Dermis microvascular lymphatic vessel endothelial cell (primary cell): ENCODE measurements at places on chromosomes 3 and 15. TPM values are rescaled to one million over a fixed set of nuclear protein-coding genes. Genes with fewer than 3 reads are reported as not detected.
A peak's percentile ranks its signal among the peaks of the same experiment; 100 is the strongest.

DNA sequence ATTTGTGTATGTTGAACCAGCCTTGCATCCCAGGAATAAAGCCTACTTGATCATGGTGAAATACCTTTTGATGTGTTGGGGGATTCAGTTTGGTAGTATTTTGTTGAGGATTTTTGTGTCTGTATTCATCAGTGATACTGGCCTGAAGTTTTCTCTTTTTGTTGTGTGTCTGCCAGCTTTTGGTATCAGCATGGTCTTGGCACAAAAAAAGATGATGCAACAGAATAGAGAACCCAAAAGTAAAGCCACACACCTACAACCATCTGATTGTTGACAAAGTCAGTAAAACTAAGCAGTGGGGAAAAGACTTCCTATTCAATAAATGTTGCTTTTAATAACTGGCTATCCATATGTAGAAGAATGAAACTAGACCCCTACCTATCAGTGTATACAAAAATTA is 77.6 kb downstream of the TCF12 start:
- no peak for DNase-seq

GRCh38 chr15:65653801-65654521 is 32.2 kb downstream of the SLC24A1 start:
- DNase-seq = peak; percentile 59

GRCh38 chr15:61309031-61309511 is 80.0 kb upstream of the RORA start:
- no peak for DNase-seq

- DNase-seq = no peak
Observed at GRCh38 chr3:87287011-87287410, 10.6 kb upstream of the POU1F1 start.

DNA sequence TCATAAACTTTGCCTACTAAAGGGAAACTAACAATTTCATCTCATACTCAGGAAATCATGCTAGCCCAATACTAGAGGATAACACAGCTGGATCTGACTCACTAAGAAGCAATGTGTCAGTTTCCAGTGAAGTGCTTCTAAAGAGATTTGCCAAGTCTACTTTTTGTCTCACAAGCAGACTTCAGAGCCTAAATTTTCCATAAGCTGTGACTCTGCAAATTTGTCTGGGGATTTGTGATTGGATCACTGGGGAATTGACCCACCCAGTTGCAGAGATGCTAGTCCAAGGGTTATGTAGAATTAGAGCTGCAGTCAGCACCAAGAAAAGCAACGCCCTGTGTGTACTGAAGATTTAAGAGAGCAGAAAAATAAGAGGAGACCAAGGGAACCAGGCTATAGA is 647.1 kb downstream of the NTRK3 start:
- no peak for DNase-seq

DNA sequence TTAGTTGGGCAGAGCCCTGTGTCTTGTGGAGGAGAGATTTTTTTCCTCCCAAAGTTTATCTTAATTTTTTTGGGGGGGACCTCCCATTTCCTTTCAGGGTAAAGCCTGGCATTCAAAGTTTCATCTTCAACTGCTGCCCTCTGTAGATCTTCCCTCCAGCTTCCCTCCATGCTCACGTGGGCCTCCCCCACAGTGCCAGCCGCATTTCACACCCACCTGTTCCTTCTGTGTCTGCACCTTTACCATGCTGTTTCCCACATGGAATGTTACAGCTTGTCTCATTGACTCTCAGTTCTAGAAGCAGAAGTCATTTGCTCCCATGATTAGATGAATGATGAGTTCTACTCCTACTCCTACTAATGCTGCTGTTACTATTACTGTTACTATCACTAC is 6.5 kb downstream of the CELF6 start:
- DNase-seq = no peak

DNA sequence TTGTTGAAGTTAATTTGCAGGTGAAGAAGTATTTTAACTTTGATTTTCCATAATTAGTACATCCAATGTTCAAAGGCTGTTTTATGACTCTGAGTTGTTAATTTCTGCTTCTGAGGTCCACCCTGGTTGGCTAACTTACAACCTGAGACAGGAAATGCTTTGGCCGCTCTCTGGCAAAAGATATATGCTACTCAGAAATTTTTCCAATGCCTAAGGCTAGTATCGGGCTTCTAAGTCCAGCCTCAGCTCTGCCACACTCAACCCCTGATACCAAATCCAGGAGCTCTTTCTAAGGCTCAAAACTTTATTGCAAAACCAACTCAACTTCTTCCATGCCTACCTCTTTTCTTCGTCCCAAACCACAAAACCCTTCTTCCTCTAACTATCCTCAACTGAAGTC is 192.9 kb downstream of the NEK10 start:
- DNase-seq = no peak

DNA sequence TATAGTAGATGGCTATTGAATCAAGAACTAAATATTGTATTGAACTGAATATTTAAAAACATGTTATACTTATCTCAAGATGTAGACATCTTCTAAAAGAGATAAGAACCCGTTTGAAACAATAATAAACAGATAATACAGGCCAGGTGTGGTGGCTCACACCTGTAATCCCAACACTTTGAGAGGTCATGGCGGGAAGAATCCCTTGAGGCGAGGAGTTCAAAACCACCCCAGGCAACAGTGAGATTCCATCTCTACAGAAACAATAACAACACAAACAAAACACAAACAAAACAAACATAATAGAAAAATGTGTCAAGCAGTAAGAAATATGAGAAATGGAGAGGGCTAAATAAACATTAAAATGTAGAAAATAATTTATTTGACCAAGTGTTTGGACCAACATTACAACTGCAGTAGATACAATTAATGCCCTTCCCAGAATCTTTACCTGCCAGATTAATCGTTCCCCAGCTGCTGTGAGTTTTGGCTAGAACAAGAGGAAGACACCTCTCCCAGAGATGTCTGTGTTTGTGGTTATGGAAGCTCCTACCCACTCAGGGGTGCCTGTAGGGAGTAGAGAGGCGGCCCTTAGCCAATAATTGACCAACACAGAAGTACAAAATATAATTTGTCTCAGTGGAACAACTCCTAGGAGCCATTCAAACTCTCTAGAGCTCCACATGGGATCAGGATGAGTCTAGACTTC is 111.9 kb upstream of the AGTR1 start:
- no peak for DNase-seq

DNA sequence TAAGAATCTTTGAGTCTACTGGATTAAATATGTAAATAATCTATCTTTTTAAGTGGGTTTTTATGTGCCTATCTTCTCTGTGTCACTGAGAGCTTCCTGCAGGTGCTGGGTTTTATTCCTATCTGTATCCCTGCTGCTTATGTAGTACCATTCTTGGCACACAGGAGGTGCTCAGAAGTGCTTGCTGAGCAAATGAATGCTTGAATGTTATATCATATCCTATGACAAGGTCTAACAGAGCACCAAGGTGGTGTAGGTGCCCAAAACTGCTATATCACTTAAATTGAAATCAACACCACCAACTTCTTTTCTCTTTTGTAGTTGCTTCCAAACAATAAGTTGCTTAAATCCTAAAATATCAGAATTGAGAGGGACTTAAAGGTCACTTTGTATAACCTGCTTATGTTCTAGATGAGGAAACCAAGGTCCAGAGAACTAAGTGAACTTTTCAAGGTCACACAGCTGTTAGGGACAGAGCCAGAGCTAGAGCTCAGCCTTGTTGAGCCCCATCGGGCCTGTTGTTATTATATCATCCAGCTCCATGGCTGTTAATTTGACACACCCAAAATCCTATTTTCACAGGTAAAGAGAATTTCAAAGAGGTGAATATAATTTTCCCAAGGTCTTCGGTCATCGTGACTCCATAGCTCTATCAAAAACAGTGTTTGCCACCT is 46.0 kb downstream of the CCNL1 start:
- DNase-seq = no peak

- DNase-seq = peak; percentile 56
Observed at GRCh38 chr3:119357190-119357589, 63.0 kb downstream of the ARHGAP31 start.

- DNase-seq = no peak
Observed at GRCh38 chr3:134931045-134931785, 136.2 kb downstream of the EPHB1 start.

DNA sequence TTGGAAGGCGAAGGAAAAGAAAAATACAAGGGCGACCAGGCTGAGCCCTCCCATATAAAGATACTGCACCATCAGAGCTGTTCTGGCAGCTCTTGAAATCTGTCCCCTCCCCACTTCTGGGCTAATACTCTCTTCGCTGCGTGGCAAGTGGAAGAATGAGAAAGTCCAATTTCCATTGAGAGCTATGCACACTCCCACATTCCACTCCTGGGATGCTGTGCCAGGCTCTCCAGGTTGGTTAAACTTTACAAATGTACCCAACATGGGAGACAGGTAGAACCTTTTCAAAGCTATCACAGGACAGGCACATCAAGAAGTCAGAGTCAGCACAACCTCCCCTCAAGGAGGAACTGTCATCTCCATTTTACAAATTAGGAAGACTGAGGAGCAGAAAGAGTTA is 465.0 kb downstream of the SHQ1 start:
- DNase-seq = no peak

- no peak for DNase-seq
Observed at GRCh38 chr3:17115186-17115585, 230.4 kb downstream of the PLCL2 start.

DNA sequence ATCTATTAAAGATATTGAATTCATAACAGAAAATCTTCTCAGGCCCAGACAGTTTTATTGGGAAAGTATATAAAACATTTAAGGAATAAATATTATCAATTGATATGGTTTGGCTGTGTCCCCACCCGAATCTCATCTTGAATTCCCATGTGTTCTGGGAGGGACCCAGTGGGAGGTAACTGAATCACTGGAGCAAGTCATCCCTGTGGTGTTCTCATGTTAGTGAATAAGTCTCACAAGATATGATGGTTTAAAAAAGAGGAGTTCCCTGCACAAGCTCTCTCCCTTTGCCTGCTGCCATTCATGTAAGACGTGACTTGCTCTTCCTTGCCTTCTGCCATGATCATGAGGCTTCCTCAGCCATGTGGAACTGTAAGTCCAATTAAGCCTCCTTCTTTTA is 160.5 kb downstream of the ANO10 start:
- DNase-seq = no peak

DNA sequence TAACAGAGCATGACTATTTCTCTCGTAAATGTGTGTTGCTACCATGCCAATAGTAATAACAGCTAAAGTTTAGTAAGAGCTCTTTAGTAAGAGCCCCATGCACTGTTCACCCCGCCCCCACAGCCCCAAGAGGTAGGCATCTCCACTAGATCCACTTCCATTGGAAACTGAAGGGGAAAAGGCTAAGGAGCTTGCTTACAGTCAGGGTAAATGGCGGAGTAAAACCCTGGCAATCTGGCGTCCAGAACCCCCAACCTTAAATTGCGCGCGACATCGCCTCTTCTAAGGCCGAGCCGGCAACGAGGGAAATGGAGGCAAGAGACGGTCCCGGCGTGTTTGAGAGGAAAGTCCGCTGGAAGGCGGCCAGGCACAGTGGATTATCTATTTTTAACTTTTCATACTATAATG is 654 bp upstream of the C3orf38 start:
- no peak for DNase-seq

DNA sequence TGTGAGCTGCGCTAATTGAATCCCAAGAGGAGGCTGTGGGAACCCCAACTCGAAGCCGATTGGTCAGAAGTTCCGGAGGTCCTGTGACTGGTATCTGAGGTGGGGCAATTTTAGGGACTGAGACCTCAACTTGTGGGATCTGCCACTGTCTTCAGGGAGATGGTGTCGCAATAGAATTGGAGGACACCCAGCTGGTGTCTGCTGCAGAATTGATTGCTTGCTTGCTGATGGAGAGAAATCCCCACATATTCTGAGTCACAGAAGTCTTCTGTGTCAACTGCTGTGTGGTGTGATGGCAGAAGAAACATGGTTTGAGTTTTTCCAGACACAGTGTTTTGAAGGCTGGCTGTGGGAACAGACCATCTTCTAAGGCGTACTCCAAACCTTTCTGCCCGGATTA is 99.7 kb upstream of the PLXNA1 start:
- DNase-seq = no peak

GRCh38 chr15:66429546-66429945 is 42.8 kb downstream of the MAP2K1 start:
- DNase-seq = no peak

DNA sequence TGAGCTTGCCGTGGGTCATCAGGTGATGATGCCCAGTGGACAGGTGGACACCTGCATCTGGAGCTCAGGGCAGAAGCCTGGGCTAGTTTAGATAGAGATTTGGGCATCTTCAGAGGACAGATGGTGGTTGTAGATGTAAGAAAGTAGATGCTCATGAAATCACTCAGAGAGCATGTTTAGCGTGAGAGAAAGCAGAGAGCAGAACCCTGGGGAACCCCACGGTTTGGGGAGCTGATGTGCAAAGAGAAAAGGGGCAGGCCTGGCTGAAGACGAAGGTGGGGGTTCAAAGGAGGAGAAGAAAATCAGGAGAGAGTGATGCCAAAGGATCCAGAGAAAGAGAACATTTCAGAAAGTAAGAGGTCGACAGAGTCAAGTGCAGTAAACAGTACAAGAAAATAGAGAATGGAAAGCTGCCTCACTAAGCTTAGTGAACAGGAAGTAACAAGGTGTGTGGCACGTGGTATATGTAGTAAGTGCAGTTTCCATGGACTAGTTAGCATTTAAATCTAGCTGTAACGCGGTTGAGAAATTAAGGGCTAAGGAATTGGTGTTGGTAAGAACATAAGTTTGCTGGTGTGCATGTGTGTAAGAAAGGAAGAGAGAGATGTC is 13.5 kb downstream of the TIGIT start:
- DNase-seq = no peak

DNA sequence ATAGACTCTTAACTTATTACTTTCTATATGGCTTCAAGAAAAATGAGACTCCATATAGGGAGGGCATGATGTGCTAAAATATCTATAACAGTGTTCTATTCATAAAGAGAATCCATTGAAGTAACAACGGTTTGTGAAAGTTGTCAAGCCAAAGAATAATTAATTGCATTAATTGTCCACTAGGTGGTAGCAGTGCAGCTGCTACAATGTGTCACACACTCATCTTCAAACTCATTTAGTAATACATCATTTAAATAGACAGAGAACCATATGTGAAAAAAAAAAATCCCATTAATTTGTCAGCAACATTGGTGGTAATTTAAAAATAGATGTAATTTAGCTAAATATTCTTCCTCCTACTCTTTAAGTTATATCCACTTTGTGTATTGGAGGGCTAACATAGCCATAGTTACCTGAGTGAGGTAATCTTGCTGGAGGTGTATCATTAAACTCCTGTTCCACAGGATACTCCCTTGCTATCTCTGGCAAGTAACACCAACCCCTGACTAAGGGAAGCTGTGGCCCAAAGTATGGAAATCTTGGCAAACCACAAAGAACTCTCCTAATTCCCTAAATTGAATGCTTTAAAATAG is 3.7 kb upstream of the CPA3 start:
- DNase-seq = peak; percentile 67

XIRP1 gene
- not detected in 2 replicates for total RNA-seq

C3orf20 gene
- not detected in 2 replicates for total RNA-seq

GBE1 gene
- 60.4 and 73.9 TPM in 2 replicates for total RNA-seq

RBM15B gene
- total RNA-seq = 27.2 and 38.3 TPM in 2 replicates

NR2E3 gene
- total RNA-seq = under 0.01 and 0.13 TPM in 2 replicates

CDCP1 gene
- 0.13 and 0.39 TPM in 2 replicates for total RNA-seq

ZNF662 gene
- total RNA-seq = 1.0 and 2.4 TPM in 2 replicates

BFSP2 gene
- not detected in 2 replicates for total RNA-seq

CEP152 gene
- total RNA-seq = 1.9 and 4.7 TPM in 2 replicates

DPPA2 gene
- total RNA-seq = not detected in 2 replicates
